Left ventricle myocardium inferior (tissue), 1 donor: ENCODE measurements at places on chromosomes 4 and X. TPM values are rescaled to one million over a fixed set of nuclear protein-coding genes. Genes with fewer than 3 reads are reported as not detected.

CT55 gene
- not detected for total RNA-seq

UCHL1 gene
- total RNA-seq: 35.2 TPM

SLC16A2 gene
- total RNA-seq: 6.1 TPM

ARHGEF38 gene
- not detected for total RNA-seq

UPF3B gene
- total RNA-seq: 3.5 TPM

PLA2G12A gene
- 64.7 TPM for total RNA-seq

SRPX2 gene
- 7.5 TPM for total RNA-seq

TLR10 gene
- not detected for total RNA-seq

CSN1S1 gene
- total RNA-seq: not detected

GRCh38 chr4:73741750-73742489 lies 1.6 kb downstream of the CXCL8 start:
- peaks cover 19% of the 10 kb centered on the region for H3K4me1 ChIP-seq
- H3K36me3 ChIP-seq: no peaks in the 10 kb centered on the region
- H3K27me3 ChIP-seq: no peaks in the 10 kb centered on the region
- H3K4me3 ChIP-seq: no peak overlapping the region
- DNase-seq: no peak
- no peak overlapping the region for H3K27ac ChIP-seq

DNA sequence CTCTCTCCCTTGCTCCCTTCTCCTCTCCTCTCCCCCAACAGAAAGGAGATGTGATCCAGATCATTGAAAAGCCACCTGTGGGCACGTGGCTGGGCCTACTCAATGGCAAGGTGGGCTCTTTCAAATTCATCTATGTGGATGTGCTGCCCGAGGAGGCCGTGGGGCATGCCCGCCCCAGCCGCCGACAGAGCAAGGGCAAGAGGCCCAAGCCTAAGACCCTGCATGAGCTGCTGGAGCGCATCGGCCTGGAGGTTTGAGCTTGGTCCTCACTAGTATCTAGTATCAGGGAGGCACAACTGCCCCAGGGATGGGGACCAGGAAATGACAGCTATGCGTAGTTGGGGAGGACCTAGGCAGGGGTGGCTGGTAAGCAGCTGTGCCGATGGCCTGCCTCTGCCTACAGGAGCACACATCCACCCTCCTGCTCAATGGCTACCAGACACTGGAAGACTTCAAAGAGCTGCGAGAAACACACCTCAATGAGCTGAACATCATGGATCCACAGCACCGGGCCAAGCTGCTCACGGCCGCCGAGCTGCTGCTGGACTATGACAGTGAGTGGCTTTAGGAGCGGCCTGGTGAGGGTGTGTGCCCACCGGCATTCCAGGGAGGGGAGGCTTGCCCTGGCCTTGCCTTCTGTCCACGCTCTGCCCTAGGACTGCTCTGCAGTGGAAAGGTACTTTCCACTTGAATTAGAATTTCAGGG lies 13.0 kb downstream of the SASH3 start:
- DNase-seq: no peak
- H3K27ac ChIP-seq: no peak overlapping the region
- no peak overlapping the region for H3K4me3 ChIP-seq
- no peaks in the 10 kb centered on the region for H3K27me3 ChIP-seq

GRCh38 chr4:98518559-98519267 lies 139.7 kb downstream of the TSPAN5 start:
- H3K27me3 ChIP-seq: no peaks in the 10 kb centered on the region
- no peak overlapping the region for H3K4me3 ChIP-seq

DNA sequence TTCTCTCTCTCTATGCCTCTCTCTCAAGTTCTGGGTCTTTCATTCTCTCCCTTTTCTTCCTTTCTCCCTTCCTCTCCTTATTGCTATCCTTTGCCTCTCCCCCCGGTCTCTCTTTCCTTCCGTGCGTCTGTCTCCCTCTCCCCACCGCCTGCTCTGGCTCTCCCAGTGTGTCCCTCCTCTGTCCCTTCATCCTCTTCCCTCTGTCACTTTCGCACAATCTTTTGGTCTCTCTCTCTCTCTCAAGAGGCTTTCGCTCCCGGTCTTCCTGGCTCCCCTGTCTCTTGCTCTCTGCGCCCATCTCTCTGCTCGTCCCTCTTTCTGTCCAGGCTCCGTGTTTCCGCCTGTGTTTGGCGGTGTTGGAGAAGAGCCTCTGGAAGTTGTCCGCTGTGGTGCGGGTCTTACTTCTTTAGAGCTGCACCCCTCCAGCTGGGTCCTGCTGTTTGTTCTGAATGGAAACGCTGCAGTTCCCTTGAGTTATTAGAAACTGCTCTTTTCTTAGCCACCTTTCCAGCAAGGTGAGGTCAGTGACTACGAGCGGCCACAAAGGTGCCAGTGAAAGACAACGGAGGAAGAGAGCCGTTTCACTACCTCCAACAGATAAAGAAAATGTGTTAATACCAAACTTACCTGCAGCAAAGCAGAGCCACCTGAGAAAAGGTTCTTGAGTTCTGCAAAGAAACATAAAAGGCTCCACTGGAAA lies 1.1 kb downstream of the BMPR1B start:
- peak overlapping the region; percentile 68 for H3K4me3 ChIP-seq
- peaks cover 12% of the 10 kb centered on the region for H3K4me1 ChIP-seq
- DNase-seq: no peak
- no peak overlapping the region for H3K27ac ChIP-seq

DNA sequence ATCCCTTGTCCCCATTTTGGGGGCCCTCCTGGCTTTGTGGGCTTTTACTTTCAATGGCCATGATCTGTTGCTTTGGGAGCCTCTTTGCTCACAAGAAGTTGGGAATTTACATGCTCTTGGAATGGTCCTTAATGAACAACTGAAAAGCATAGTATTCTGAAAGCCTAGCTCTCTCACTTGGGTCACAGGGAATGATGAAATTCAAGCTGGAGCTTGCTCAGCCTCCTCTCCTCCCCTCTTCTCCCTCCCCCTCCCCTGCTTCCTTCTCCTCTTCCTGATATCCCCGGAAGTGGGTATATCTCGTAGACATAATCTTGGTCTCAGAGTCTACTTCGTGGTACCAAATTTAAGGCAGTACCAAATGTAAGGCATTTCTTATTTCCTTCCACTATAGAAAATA lies 400.6 kb upstream of the NR3C2 start:
- DNase-seq: no peak
- H3K27ac ChIP-seq: no peak overlapping the region
- H3K4me3 ChIP-seq: no peak overlapping the region

DNA sequence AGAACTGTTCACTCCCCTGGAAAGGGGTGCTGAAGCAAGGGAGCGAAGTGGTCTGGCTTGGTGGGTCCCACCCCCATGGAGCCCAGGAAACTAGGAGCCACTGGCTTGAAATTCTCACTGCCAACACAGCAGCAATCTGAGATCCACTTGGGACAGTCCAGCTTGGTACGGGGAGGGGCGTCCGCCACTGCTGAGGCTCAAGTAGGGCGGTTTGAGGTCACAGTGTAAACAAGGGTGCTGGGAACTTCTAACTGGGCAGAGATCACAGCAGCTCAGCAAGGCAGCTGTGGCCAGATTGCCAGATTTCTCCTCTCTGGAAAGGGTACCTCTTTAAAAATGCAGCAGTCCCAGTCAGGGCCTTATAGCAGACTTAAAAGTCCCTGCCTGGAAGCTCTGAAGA lies 53.9 kb upstream of the GALNTL6 start:
- no peak for DNase-seq
- no peak overlapping the region for H3K27ac ChIP-seq
- H3K27me3 ChIP-seq: no peaks in the 10 kb centered on the region
- H3K36me3 ChIP-seq: no peaks in the 10 kb centered on the region

DNA sequence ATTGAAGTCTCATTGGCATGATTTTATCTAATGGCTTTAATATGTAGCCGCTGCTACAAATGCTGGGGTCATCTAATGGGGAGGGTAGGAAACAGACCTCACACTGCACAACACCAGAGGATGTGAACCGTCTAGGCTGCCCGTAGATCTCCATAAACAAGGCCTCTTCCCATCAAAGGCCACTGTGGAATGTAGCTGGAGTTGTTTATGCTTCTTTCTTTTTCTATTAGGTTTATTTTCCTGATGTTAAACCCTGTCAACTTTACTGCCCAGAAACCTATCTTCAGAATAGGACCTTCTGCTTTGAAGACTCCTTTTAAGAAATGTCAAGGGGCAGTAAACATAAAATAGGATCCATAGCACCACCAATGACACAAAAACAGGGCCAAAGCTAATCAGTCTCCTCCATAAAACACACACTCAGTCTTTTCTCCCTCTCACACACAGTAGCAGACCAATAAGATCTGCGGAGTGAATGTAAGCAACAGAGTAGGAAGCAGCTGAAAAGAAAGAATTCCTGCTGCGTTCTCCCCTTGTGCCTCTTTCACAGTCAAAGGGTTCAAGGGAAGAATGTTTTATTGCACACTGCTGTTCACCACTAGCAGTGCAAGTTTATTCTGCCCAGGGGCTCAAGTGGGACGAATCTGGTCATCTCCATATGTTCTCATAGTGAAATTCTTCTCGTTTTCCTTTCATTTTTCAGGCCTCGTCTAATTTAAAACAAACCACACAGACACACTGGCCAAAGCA lies 72.2 kb downstream of the MAML3 start:
- H3K4me1 ChIP-seq: peaks cover 15% of the 10 kb centered on the region
- DNase-seq: no peak
- H3K27me3 ChIP-seq: no peaks in the 10 kb centered on the region
- no peaks in the 10 kb centered on the region for H3K36me3 ChIP-seq
- H3K27ac ChIP-seq: no peak overlapping the region

- H3K27me3 ChIP-seq: no peaks in the 10 kb centered on the region
- H3K4me1 ChIP-seq: peaks cover 16% of the 10 kb centered on the region
- H3K36me3 ChIP-seq: no peaks in the 10 kb centered on the region
- H3K4me3 ChIP-seq: no peak overlapping the region
- no peak overlapping the region for H3K27ac ChIP-seq
Measured at GRCh38 chr4:90598741-90599140, 471.5 kb downstream of the CCSER1 start.

GRCh38 chr4:138192113-138192512 lies 50.0 kb downstream of the SLC7A11 start:
- no peak overlapping the region for H3K4me3 ChIP-seq
- DNase-seq: no peak
- no peaks in the 10 kb centered on the region for H3K27me3 ChIP-seq
- H3K27ac ChIP-seq: no peak overlapping the region
- peaks cover 15% of the 10 kb centered on the region for H3K4me1 ChIP-seq
- H3K36me3 ChIP-seq: no peaks in the 10 kb centered on the region

- H3K27ac ChIP-seq: no peak overlapping the region
- no peak for DNase-seq
- no peaks in the 10 kb centered on the region for H3K36me3 ChIP-seq
- H3K4me3 ChIP-seq: no peak overlapping the region
- no peaks in the 10 kb centered on the region for H3K4me1 ChIP-seq
Measured at GRCh38 chr4:173821036-173821435, 291.0 kb upstream of the HAND2 start.

DNA sequence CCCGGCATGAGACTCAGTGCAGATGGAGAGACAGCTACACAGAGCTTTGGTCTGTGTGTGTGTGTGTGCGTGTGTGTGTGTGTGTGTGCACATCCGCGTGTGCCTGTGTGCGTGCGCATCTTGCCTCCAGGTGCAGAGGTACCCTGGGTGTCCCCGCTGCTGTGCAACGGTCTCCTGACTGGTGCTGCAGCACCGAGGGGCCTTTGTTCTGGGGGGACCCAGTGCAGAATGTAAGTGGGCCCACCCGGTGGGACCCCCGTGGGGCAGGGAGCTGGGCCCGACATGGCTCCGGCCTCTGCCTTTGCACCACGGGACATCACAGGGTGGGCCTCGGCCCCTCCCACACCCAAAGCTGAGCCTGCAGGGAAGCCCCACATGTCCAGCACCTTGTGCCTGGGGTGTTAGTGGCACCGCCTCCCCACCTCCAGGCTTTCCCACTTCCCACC lies 14.3 kb downstream of the FGFR3 start:
- H3K27ac ChIP-seq: no peak overlapping the region
- H3K4me1 ChIP-seq: no peaks in the 10 kb centered on the region
- H3K36me3 ChIP-seq: peaks cover 6% of the 10 kb centered on the region
- DNase-seq: no peak
- no peaks in the 10 kb centered on the region for H3K27me3 ChIP-seq
- no peak overlapping the region for H3K4me3 ChIP-seq

DNA sequence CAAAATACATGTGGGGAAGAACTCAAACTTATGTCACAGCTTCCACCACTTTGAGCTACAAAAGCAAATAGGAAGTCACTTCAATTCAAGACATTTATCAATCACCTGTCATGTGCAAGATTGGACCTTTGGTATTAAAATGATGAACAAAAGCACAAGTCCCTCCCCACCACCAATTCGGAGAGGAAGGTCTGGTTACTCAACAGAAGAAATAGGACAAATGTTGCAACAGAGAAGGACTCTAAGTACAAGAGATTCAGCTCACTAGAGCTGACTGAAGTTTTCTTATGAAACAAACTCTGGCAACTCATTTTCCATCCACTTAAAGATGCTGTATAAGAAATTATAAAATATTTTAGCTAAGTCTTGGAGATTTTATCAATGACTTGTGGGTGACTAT lies 16.0 kb upstream of the MMRN1 start:
- no peak for DNase-seq
- H3K27me3 ChIP-seq: no peaks in the 10 kb centered on the region
- H3K27ac ChIP-seq: no peak overlapping the region
- no peaks in the 10 kb centered on the region for H3K4me1 ChIP-seq
- H3K36me3 ChIP-seq: no peaks in the 10 kb centered on the region

DNA sequence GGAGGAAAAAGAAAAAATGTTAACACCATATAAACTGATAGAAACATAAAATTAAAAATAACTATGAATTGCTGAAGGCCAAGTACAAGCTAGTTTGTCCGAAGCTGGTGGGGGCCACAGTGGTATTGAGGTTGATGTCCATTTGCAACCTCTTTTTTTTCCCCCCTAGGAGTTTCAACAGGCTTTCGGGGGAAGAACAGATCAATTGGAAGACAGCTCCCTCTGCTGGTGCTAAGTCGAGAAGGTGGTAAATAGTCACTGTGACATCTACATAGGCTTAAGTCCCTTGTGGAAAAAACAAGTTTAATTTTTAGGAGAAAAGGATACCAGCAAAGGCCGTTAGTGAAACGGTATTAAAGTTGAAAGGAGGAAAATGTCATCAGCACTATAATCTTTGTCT lies 115.7 kb upstream of the ZXDA start:
- DNase-seq: no peak
- no peaks in the 10 kb centered on the region for H3K36me3 ChIP-seq
- H3K4me3 ChIP-seq: no peak overlapping the region
- no peak overlapping the region for H3K27ac ChIP-seq
- H3K4me1 ChIP-seq: no peaks in the 10 kb centered on the region
- H3K27me3 ChIP-seq: no peaks in the 10 kb centered on the region

DNA sequence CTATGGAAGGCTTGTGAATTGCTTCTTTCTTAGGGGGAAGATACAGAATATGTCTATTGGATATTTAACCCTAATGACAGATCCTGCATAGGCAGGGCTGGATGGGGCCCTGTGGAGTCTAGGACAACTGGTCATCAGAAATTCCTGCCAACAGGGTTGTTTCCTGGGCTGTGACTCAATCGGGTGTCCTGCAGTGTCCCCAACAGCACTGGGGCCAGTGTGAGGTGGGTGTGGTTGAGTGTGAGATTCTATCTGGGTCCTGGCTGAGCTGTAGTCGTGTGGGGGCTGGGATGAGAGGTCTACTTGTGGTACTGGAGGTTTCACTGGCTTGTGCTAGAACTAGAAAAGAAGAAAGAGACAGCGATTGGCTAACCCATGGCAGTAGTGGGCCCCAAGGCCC lies 87.3 kb upstream of the WDR1 start:
- no peak overlapping the region for H3K4me3 ChIP-seq
- H3K27me3 ChIP-seq: no peaks in the 10 kb centered on the region
- H3K27ac ChIP-seq: no peak overlapping the region
- H3K4me1 ChIP-seq: no peaks in the 10 kb centered on the region
- no peaks in the 10 kb centered on the region for H3K36me3 ChIP-seq
- no peak for DNase-seq
